ENCODE measurements at places on chromosomes 4 and X. TPM values are rescaled to one million over a fixed set of nuclear protein-coding genes. Genes with fewer than 3 reads are reported as not detected.

The AFF2 gene
- 6.5 TPM for total RNA-seq

The MXRA5 gene
- total RNA-seq, result 1.3 TPM

The GASK1B gene
- total RNA-seq, result 27.8 TPM

The ARL9 gene
- total RNA-seq, result not detected

The MAGIX gene
- 4.1 TPM for total RNA-seq

The SMIM10 gene
- 11.4 TPM for total RNA-seq

The UGT8 gene
- total RNA-seq, result 0.69 TPM

The HELT gene
- not detected for total RNA-seq

The KLHL13 gene
- total RNA-seq, result 18.0 TPM

The GPRASP1 gene
- total RNA-seq, result 9.9 TPM

All from esophagus muscularis mucosa (tissue), 4 donors.